ENCODE measurements at places on chromosomes 12 and 14. TPM values are rescaled to one million over a fixed set of nuclear protein-coding genes. Genes with fewer than 3 reads are reported as not detected.

The OXA1L gene
- 130 TPM for total RNA-seq

The ADAM21 gene
- not detected for total RNA-seq

The SLC25A47 gene
- not detected for total RNA-seq

The CCDC198 gene
- not detected for total RNA-seq

The MEG3 gene
- total RNA-seq: not detected

The ZCCHC8 gene
- total RNA-seq: 44.8 TPM

The RIN3 gene
- total RNA-seq: 80.5 TPM

The LPCAT3 gene
- 33.9 TPM for total RNA-seq

The C12orf60 gene
- 1.3 TPM for total RNA-seq

The OR6C68 gene
- not detected for total RNA-seq

Measured in activated naive CD8-positive, alpha-beta T cell treated with anti-CD3 and anti-CD28 coated beads, Interleukin-2, amount 10 ng/mL, durations not matched to agents 7 days and 5 days (primary cell).